Ascending aorta (tissue), 2 donors: ENCODE measurements at places on chromosomes 2 and 18. TPM values are rescaled to one million over a fixed set of nuclear protein-coding genes. Genes with fewer than 3 reads are reported as not detected.

- no peaks in the 10 kb centered on the region for H3K27me3 ChIP-seq
- H3K4me1 ChIP-seq, result no peaks in the 10 kb centered on the region
- DNase-seq, result no peak
- no peaks in the 10 kb centered on the region for H3K36me3 ChIP-seq
Measured at GRCh38 chr2:128695646-128696220, 377.1 kb upstream of the HS6ST1 start.

GRCh38 chr18:10485475-10485874, 31.0 kb downstream of the APCDD1 start:
- H3K36me3 ChIP-seq, result peaks cover 9% of the 10 kb centered on the region
- H3K27ac ChIP-seq, result no peak overlapping the region
- no peaks in the 10 kb centered on the region for H3K4me1 ChIP-seq
- no peak for DNase-seq

GRCh38 chr18:13916559-13916958, 1.2 kb upstream of the MC2R start:
- H3K27ac ChIP-seq, result no peak overlapping the region
- no peaks in the 10 kb centered on the region for H3K4me1 ChIP-seq
- H3K27me3 ChIP-seq, result no peaks in the 10 kb centered on the region
- H3K36me3 ChIP-seq, result no peaks in the 10 kb centered on the region
- no peak for DNase-seq
- no peak overlapping the region for H3K4me3 ChIP-seq

GRCh38 chr2:239955087-239955988, 69.8 kb downstream of the NDUFA10 start:
- H3K4me1 ChIP-seq, result peaks cover 10% of the 10 kb centered on the region
- peaks cover 10% of the 10 kb centered on the region for H3K36me3 ChIP-seq
- H3K27ac ChIP-seq, result peak overlapping the region; percentile 90
- DNase-seq, result no peak

DNA sequence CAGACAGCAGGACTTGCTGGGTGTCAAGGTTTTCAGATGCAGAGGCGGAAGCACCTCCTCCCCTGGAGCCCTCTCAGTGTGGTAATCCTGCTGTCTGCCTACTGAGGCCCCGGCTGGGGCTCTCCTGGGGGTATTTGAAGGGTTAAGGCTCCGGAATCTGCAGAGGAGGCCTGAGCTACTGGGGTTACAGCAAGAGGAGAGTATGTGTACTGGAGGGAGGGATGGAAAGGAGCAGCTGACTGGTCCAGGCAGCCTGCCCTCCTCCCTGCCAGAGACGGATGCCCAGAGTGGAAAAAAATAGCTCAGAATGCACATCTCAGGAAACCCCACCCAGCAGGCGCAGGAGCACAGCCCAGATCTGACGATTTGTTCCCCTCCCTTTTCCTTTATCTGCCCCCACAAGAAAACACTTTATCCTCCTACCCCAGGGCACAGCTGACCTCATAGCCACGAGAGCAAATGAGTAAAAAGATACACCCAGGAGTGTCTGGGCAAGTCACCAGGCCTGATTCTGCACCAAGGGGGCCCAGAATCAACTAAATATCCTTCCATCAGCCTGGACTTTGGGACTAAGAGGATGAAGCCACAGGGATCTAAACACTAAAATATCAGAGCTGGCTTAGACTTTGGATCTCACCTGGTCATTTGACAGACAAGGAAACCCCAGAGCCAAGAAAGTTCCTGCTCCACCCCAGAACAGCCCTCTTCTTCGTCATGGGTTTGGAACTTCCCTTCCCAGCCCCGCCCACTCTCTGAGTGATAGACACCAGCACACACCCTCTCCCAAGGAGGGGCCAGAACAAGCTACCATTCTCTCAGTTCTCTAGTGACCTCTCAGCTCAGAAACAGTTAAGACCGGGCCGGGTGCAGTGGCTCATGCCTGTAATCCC, 5.5 kb downstream of the TMBIM1 start:
- H3K27ac ChIP-seq, result peak overlapping the region; percentile 98
- H3K27me3 ChIP-seq, result no peaks in the 10 kb centered on the region
- peaks cover under 1% of the 10 kb centered on the region for H3K36me3 ChIP-seq
- H3K4me1 ChIP-seq, result peaks cover 44% of the 10 kb centered on the region
- peak; percentile 97 for DNase-seq

- H3K27me3 ChIP-seq, result no peaks in the 10 kb centered on the region
- H3K4me1 ChIP-seq, result no peaks in the 10 kb centered on the region
- no peak overlapping the region for H3K4me3 ChIP-seq
- DNase-seq, result no peak
Measured at GRCh38 chr18:42392416-42392815, 437.4 kb downstream of the PIK3C3 start.

GRCh38 chr2:69619725-69620124, 23.8 kb downstream of the AAK1 start:
- no peaks in the 10 kb centered on the region for H3K36me3 ChIP-seq
- no peaks in the 10 kb centered on the region for H3K27me3 ChIP-seq
- H3K4me1 ChIP-seq, result peaks cover 8% of the 10 kb centered on the region
- H3K4me3 ChIP-seq, result no peak overlapping the region

GRCh38 chr2:127859712-127860085, 1.7 kb upstream of the POLR2D start:
- H3K27me3 ChIP-seq, result no peaks in the 10 kb centered on the region
- no peak overlapping the region for H3K4me3 ChIP-seq
- H3K36me3 ChIP-seq, result peaks cover 19% of the 10 kb centered on the region
- peaks cover 9% of the 10 kb centered on the region for H3K4me1 ChIP-seq
- H3K27ac ChIP-seq, result no peak overlapping the region

DNA sequence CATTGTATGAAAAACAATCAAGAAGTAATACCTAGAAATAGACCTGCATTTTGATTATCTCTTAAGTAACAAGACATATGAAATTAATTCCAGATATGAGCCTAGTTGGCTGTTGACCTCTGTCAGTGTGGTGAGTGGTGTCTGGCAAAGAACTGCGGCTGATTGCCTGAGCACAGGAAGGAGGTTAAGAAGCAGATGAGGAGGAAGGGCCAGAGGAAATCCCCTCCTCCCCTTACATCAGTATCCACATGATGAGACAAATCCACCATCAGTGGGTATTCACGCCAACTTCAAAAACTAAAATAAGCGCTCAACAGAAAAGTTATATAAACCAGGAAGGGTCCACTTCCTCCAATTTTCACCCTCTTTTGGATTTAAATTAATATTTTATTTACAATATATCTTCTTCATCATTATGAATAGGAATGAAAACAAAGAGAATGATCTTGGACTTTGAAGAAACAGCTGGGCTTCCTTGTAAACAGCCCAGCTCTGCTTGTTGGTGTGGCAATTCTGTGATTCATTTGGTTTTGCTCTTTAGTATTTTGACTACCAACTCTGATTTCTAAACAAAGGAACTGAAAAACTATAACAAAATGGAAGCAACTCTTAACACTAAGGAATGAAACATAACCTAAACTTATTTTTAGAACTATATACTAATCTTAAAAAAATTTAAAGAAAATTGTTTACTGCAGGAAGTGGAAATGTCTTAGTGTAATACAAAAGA, 27.3 kb downstream of the RFTN2 start:
- no peak overlapping the region for H3K4me3 ChIP-seq
- no peaks in the 10 kb centered on the region for H3K27me3 ChIP-seq
- no peak for DNase-seq
- H3K4me1 ChIP-seq, result no peaks in the 10 kb centered on the region
- H3K27ac ChIP-seq, result no peak overlapping the region

GRCh38 chr18:78984941-78985784, 5.5 kb downstream of the SALL3 start:
- no peaks in the 10 kb centered on the region for H3K36me3 ChIP-seq
- no peak for DNase-seq
- H3K4me3 ChIP-seq, result no peak overlapping the region
- H3K27ac ChIP-seq, result no peak overlapping the region

DNA sequence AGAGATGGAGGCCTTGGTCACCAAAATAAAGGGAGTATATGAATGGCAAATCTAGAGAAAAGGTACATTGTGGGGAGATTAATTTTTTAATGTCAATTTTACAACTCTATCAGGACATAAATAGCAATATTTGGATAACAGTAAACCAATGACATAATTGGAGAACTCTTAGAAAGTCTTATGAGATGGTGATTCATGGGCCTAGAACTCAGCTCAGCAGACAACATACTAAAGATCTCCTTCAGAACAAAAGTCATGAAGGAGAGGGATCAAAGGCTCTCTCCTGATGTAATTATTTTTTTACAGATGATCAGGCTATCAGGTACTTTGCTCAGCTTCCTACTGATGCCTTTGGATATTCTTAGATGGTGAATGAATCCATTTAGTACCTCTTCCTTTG, 90.0 kb downstream of the CRACDL start:
- no peak overlapping the region for H3K27ac ChIP-seq
- no peak for DNase-seq
- H3K4me1 ChIP-seq, result no peaks in the 10 kb centered on the region
- H3K27me3 ChIP-seq, result no peaks in the 10 kb centered on the region
- no peak overlapping the region for H3K4me3 ChIP-seq

DNA sequence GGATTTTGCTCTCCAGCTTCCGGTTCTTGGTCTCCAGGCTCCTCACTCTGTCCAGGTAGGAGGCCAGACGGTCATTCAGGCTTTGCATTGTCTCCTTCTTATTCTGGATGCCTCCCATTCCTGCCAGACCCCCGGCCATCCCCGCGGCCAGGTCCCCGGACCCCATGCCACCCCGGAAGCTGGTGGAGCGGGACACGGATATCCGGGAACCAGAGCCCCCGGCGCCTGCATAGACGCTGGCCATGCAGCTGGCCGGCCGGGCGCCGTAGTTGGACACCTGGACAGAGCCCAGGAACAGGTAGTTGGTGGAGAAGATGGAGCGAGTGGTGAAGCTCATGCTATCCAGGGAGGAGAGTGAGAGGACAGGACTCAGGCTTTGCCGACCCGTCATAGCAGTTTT, 23.5 kb upstream of the PPP1R1C start:
- H3K36me3 ChIP-seq, result no peaks in the 10 kb centered on the region
- DNase-seq, result no peak
- H3K4me1 ChIP-seq, result no peaks in the 10 kb centered on the region
- H3K4me3 ChIP-seq, result no peak overlapping the region

- peaks cover 7% of the 10 kb centered on the region for H3K4me1 ChIP-seq
- H3K36me3 ChIP-seq, result no peaks in the 10 kb centered on the region
- peak within 1 kb of the TSS; percentile 97 for H3K27ac ChIP-seq
- peak within 1 kb of the TSS; percentile 94 for H3K4me3 ChIP-seq
Measured at GRCh38 chr2:188291617-188292347, at the start of gene GULP1. Gene GULP1, plus strand, starts transcription at chr2:188291874. Its CDS starts 185,829 bp downstream, at chr2:188477703.

- no peak overlapping the region for H3K27ac ChIP-seq
- DNase-seq, result no peak
- H3K36me3 ChIP-seq, result no peaks in the 10 kb centered on the region
Measured at GRCh38 chr18:5998907-5999306, 103.6 kb upstream of the TMEM200C start.

TEKT4 gene
- not detected for total RNA-seq

SAG gene
- not detected for total RNA-seq

CRACDL gene
- 51.9 TPM for total RNA-seq

NCKAP5 gene
- total RNA-seq, result 0.75 TPM

BOLL gene
- total RNA-seq, result not detected

LAPTM4A gene
- total RNA-seq, result 95.6 TPM

EXOC6B gene
- total RNA-seq, result 32.4 TPM

EPAS1 gene
- 1,738 TPM for total RNA-seq

DSC3 gene
- total RNA-seq, result 0.85 TPM

CCDC68 gene
- 15.8 TPM for total RNA-seq
